Right atrium auricular region (tissue), 2 donors: ENCODE measurements at places on chromosomes 12 and 14. TPM values are rescaled to one million over a fixed set of nuclear protein-coding genes. Genes with fewer than 3 reads are reported as not detected.

TPPP2 gene
- total RNA-seq = 0.86 TPM

- H3K4me3 ChIP-seq = no peak overlapping the region
- H3K4me1 ChIP-seq = no peaks in the 10 kb centered on the region
Observed at GRCh38 chr12:68115281-68115680, 44.3 kb downstream of the IFNG start.

GRCh38 chr12:52186118-52186840, 5.5 kb downstream of the KRT80 start:
- no peak overlapping the region for H3K4me3 ChIP-seq
- no peaks in the 10 kb centered on the region for H3K27me3 ChIP-seq
- H3K27ac ChIP-seq = peak overlapping the region; percentile 39
- no peaks in the 10 kb centered on the region for H3K36me3 ChIP-seq
- H3K4me1 ChIP-seq = no peaks in the 10 kb centered on the region
- DNase-seq = no peak

DNA sequence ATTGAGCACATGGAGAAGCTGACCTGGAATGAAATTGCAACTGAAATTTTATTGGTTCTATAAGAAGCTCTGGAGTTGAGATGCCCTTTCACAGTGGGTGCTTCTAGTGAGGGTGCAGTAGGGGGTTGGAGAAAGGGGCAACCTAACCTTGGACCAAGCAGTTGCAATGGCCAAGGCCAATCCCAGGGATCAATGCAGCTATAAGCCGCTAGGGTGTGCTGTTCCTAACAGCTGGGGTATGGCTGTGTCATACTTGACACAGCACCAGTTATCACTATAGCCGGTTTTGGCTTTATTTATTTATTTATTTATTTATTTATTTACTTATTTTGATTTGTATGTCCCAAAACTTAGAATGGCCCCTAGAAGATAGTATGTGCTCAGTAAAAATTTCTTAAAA, 505.9 kb downstream of the FLRT2 start:
- H3K4me1 ChIP-seq = no peaks in the 10 kb centered on the region
- H3K36me3 ChIP-seq = no peaks in the 10 kb centered on the region
- H3K27me3 ChIP-seq = no peaks in the 10 kb centered on the region

GRCh38 chr14:104442107-104442551, 137.4 kb upstream of the C14orf180 start:
- no peak overlapping the region for H3K27ac ChIP-seq
- DNase-seq = peak; percentile 54
- no peaks in the 10 kb centered on the region for H3K36me3 ChIP-seq

SPTB gene
- 102 TPM for total RNA-seq
